ENCODE measurements at places on chromosomes 6 and 20.

GRCh38 chr6:160260803-160261450 lies 2.3 kb upstream of the SLC22A2 start:
- DNase-seq: no peak

DNA sequence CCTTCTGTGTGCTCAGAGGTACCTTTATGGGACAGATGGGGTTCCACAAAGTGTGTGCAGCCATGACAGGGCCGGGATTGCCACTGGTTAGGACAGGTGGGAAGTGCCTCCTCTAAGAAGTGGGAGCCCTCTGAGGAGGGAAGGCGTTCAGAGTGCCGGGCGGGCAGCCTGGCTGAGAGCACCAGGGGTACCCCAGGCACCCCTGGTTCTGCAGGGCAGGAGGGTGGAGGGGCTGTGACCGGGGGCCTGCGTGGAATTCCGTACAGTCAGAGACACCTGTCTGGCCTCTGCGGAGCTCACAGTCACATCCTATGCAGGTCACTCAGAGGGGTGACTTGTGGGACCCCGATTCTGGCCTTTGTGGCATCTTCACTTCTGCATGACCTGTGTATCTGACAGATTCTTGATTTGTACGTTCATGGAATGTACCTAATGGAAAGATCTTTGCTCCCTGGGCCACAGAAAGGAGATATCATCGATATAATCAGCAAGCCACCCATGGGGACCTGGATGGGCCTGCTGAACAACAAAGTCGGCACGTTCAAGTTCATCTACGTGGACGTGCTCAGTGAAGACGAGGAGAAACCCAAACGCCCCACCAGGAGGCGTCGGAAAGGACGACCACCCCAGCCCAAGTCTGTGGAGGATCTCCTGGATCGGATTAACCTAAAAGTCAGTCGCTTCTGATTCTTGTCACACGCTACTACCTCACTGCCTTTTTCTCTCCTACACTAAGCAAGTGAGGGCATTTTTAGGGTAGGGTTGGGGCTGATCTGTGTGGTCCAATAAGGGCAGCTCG lies 190.9 kb downstream of the SASH1 start:
- DNase-seq: no peak

DNA sequence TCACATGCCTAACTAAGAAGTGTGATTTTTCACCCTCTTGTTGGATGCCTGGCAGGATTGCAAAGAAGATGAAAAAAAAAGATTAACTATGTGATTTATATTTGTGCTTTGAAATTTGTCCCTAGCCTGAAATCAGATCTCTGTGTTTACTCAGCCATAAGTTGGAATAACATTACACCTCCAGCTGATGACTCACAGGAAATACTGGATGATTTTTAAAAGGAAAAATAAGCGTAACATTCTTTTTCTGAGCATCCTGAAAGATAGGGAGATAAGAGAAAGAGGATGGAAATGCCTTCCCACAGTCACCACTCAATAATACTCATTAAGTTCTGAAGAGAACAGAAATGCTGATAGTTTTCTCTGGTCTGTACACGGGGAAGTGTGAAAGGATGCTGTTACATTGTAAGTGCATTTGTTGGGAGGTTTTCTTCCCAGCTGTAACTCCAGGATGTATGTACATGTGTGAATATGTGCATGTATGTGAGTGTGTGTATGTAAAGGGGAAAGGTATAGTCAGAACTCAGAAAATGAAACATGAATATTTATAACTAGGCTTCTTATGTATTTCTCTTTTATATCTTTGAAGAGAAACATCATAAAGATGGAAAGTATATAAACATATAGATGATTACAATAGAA lies 37.4 kb upstream of the RIPPLY2 start:
- DNase-seq: peak; percentile 88

- no peak for DNase-seq
Measured at GRCh38 chr6:16190214-16190613, 48.2 kb upstream of the GMPR start.

DNA sequence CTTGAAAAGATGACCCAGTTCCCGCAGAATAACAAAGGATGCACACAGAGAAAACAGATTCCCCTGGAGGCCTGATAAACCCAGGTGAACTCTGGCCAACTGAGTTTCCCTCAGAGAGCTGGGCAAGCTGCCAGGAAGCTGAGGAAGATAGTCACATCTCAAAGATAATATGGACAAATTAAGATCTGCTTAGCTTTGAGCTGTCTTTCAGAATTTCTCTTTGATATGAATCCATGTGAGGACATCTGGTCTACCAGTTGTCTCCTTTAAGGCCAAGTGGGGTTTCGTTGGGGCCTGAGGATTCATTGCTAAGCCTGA lies 59.5 kb downstream of the ID4 start:
- no peak for DNase-seq

GRCh38 chr6:75272145-75272840 lies 12.3 kb downstream of the TMEM30A start:
- no peak for DNase-seq

DNA sequence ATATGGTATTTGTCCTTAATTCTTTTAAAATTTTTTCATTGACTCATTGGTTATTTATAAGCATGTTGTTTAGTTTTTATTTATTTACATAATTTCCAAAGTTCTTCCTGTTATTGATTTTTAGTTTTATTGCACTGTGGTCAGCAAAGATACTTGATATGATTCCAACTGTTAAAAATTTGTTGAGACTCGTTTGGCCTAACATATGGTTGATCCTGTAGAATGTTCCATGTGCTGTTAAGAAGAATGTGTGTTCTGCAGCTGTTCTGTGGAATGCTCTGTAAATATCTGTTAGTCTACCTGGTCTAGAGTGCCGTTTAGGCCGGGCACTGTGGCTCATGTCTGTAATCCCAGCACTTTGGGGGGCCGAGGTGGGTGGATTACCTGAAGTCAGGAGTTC lies 197.7 kb downstream of the CD109 start:
- no peak for DNase-seq

- DNase-seq: no peak
Measured at GRCh38 chr6:39753725-39754045, 28.5 kb upstream of the KIF6 start.

DNA sequence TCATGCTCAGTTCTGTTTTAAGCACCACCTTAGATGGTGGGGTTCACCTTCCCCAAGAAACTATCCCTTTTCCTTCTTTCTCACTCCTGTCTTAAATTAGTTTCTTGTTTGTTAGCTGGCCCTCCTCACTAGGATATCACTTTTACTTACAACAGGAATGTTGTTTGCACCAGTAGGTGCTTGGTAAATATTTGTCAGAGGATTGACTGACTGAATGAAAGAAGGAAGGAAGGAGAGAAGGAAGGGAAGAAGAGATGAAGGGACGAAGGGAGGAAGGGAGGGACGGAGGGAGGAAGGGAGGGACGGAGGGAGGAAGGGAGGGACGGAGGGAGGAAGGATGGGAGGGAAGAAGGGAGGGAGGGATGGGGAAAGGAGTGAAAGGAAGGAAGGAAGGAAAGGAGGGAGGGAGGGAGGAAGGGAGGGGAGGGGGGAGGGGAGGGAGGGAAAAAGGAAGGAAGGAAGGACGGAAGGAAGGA lies 505 bp upstream of the KCNK15 start:
- DNase-seq: no peak

DNA sequence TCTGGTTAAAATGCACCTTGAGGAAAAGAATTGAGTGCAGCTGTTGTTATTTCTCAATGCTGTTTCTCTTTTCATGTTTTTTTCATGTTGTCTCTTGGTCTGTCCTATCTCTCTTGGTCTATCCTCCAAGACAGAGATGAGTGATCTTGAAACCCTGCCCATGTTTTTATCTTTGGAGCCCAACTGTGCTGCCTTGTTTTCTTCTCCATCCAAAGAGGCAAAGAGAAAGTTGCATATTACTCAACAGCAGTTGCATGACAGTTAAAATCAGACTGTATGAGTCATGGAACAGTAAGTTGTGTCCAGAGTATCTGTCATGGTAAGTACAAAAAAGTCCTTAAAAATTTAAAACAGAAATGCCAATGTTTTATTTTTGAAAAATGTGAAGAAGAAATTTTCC lies 26.2 kb downstream of the BCAS1 start:
- DNase-seq: no peak

DNA sequence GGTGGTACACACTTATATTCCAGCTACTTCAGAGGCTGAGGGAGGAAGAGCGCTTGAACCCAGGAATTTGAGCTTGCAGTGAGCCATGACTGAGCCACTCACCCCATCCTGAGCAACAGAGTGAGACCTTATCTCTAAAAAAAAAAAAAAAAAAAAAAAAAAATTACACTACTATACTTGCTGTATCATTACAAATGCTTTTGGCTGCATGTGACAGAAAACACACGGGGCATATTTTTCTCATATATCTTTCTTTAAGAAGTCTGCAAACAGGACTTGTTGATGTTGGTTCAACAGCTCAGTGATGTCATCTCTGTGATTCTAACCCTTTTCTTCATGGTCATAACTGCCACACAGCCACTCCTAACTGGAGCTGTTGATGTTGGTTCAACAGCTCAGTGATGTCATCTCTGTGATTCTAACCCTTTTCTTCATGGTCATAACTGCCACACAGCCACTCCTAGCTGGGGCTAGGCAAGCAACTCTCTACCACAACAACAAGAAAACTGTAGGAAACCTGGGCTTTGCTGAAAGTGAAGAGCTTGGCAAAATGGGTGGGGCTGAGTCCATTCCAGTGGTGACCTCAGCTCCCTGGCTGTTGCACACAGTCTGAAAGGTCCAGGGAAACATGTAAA lies 19.8 kb downstream of the MTFR2 start:
- DNase-seq: no peak

DNA sequence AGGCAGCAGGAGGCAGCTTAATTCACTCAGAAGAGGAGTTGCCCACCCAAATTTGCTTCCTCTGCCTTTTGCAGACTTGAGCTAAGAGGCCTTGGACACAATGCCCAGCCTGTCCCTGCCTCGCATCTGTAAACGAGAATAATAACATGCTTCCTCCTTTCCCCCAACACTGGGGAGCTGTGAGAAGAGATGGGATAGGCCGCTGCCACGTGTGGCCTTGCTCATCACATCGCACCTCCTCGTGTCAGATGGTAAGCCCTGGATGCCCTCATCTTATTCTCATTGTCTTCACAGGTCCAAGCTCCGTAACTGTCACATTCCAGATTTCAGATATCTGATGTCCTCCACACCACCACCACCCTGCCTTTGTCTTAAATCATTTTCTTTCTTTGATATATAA lies 13.1 kb upstream of the TUBB2B start:
- DNase-seq: no peak

DNA sequence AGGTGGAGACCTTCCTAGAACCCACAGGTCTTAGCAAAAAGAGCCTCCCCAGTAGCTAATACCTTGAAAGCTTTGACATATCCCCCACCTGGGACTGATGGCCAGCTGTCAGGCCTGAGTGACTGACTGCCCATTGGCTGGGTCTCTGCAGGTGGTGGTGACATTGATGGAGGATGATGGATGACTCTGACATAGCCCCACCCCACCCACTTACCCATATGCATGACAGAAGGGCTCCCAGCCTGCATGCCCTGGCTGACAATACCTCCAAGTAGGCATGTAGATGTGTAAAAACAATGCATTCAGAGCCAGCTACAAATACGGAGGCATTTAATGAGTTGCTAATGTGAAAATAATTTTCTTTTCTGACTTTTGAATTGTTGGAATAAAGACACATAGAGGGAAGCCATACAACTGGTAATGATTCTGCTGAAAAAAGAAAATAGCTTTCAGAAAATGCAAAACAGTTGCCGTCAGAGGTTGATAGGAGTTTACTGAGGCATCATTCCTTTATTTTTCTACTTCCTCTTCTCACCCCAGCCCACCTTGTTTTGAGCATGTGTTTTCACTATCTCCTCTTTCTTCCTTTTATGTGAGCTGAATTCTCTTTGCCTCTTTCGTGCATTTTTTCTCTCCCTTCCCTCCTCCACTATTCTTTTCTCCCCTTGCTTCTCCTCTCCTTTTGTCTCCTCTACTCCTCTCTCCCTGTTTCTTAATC lies 70.6 kb downstream of the OLIG3 start:
- DNase-seq: no peak

- no peak for DNase-seq
Measured at GRCh38 chr20:60009826-60010616, 51.8 kb downstream of the CDH26 start.

DNA sequence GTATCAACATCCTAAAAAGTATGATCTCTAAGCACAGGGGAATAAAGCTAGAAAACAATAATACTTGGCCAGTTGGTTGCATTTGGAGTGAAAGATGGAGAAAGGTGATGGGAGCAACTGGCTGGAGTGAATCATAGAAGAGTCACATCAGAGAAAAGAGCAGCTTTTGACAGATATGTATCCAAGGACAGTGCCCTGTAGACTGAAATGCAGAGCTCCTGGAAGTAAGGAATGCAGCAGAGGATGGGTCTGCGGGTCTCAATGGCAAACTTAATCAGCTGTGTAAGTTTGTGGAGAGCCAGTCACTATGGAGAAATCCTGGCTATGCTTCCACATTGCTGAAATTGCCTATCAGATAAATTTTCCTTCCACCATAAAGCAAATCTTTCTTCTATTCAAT lies 253.6 kb upstream of the PRND start:
- no peak for DNase-seq

DNA sequence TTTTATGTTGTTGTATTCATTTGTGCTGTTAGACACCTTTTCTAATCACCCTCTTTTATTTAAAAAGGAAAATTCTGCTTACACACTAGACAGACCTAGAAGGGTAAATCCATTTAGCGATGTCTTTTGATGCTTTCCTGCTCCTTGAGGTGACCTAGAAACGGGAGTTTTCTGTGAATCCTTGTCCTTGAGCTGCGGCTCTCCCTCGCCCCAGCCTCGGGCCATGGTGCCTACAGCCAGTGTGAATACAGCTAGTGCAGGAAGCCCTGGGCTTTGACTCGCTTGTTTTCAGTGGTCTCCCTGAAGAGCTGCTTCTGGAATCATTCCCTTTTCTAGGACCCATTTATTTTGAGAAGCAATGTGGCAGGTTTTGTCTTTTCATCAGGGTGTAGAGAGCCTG lies 17.6 kb upstream of the ADRM1 start:
- no peak for DNase-seq

DNA sequence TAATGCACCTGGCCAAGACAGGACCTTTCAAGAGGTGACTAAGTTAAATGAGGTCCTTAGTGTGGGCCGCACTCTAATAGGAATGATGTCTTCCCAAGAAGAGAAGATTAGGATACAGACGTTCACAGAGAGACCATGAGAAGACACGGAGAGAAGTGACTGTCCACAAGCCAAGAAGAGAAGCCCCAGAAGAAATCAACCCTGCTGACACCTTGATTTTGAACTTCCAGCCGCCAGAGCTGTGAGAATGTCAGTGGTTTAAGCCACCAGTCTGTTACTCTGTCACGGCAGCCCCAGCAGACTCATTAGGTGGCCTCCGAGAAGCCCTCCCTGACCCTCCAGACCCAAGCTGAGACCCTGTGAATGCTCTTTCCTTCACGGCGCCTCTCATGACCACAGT lies 29.5 kb downstream of the NOL4L start:
- no peak for DNase-seq

DNA sequence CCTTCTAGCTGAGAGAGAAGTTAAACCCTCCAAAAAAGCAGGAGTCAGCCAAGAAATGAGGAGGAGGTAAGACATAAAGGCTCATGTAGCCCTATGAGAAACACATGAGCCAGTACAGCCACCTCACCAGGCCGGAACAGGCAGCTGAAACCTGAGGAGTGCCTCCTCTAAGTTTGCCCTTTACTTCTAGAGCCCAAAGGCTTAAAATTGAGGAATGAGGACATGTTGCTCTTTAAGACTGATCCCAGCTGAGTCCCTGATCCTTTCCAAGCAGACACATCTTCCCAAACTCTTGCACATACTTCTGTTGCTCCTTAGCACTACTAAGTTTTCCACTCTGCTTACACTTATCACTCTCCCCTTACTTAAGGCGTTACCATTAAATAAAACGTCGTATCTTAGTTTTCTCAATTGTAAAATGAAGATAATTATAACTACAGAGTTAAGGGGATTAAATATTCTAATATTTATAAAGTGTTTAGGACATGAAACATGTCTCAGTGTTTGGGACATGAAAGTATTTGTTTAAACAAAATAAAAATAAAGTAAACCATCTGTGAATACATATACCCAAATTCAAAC lies 124.0 kb downstream of the OGFRL1 start:
- DNase-seq: no peak
